ENCODE measurements at places on chromosomes 12 and 14. TPM values are rescaled to one million over a fixed set of nuclear protein-coding genes. Genes with fewer than 3 reads are reported as not detected.

The EML5 gene
- polyA plus RNA-seq, result 3.0 TPM

The GPR162 gene
- 7.6 TPM for polyA plus RNA-seq

The TAS2R50 gene
- polyA plus RNA-seq, result 0.21 TPM

The RNF212B gene
- polyA plus RNA-seq, result not detected

The CAPZA3 gene
- not detected for polyA plus RNA-seq

The TAS2R42 gene
- not detected for polyA plus RNA-seq

The FAM186B gene
- 0.07 TPM for polyA plus RNA-seq

The GPR135 gene
- polyA plus RNA-seq, result 2.4 TPM

The ACSS3 gene
- polyA plus RNA-seq, result 3.0 TPM

The YLPM1 gene
- 15.3 TPM for polyA plus RNA-seq

DNA sequence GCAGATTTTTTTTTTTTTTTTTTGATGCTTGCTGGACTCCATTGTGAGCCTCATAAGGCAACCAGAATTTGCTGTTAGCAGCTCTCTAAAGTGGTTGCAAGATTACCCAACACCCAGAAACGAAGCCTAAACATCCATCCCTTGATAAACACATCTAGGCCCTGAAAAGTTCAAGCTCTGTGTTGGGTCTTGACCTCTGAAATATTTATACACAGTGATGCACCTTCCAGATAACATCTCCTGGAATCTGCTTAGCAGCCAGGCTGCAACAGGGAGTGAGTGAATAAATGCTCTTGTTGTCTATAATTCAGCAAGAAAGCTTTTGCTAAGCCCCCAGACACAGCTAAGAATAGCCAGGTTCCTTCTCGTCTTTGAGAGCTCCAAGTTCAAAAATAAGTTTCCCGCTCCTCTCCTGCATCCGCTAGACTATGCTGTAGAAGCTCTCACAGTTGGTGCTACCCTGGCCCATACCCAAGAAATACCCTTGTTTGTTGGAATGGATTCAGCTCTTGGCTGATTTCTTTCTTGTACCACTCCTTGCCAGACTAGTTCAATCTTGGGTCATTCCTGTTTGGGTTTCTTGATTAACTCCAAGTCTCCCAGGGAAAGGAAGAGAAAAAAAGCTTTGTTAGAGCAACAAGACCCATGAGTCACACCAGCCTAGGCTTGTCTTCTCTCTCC is 610.6 kb upstream of the TBX3 start:
- peak; percentile 46 for DNase-seq

GRCh38 chr14:77175843-77176242 is 5.8 kb upstream of the TMEM63C start:
- DNase-seq, result no peak

GRCh38 chr12:6452944-6453630 is 1.2 kb downstream of the TAPBPL start:
- no peak for DNase-seq

- DNase-seq, result no peak
Measured at GRCh38 chr12:69685810-69686209, 13.3 kb downstream of the BEST3 start.

- DNase-seq, result no peak
Measured at GRCh38 chr12:31444736-31445135, 118.8 kb upstream of the SINHCAF start.

GRCh38 chr12:19243551-19243950 is 114.0 kb downstream of the PLEKHA5 start:
- DNase-seq, result no peak

GRCh38 chr14:77897374-77897773 is 97.5 kb downstream of the ADCK1 start:
- no peak for DNase-seq

- no peak for DNase-seq
Measured at GRCh38 chr14:101828046-101828445, 66.5 kb downstream of the PPP2R5C start.

DNA sequence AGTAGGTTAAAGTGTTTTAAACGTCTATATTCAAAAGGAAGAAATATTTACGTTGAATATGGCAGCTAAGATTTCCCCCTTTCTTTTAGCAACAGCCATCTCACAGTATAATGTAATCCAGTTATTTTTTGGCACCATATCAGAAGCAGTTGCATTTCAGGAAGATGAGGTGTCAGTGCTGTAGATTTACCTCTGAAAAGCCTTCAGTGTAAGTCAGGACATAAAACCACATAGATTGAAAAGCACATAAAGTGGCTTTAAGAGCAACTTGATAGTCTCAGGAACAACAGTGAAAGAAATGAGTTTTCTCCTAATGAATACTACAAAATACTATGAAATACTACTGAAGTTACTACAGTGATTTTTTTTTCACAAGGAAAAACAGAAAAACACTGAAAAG is 6.9 kb downstream of the MLH3 start:
- DNase-seq, result no peak

GRCh38 chr14:57254884-57255283 is 13.8 kb downstream of the EXOC5 start:
- DNase-seq, result no peak

- no peak for DNase-seq
Measured at GRCh38 chr12:49032679-49033447, 14.3 kb upstream of the PRKAG1 start.

DNA sequence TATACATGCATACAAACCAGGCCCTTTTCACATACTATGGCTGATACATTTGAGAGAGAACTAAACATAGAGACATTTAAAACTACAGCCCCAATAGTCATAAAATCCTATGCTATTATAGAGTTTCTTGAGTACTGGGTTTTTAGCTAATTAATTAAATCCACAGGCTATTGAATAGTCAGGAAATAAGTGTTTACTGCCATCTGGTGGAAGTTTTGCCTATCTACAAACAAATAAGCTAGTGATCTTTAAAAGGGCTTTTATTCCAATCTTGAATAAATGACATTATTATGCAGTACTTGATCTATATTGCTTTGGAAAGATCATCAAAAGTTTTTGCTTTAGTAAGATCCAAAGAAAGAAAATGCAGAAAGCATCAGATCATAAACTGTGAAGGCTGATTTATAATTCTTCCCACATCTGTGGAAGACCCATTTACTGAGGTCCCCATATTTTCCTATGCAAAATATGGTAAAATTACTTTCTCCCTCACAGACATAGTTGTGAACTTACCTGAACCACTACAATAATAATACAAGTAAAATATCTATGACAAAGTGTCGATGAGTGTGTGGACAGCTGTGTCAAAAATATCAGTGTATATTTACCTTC is 131.3 kb downstream of the ITPR2 start:
- no peak for DNase-seq

DNA sequence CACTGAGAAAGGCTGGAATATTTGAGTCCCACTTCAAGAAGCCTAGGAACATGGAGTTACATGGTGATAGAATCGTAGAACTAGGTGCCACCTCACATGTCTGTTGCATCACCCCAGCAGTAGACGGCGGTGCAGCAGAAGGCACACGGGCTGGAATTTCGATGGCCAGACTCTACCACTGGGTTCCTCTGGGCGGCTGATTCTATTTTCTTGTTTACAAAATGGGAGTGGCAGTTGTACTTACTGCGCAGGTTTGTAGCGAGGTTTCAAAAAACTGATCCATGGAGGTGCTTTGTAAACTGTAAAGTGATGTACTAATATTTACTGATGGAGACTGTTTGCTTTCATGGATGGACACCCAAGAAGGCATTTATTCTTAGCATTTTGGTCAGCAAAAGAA is 45.7 kb downstream of the WDR20 start:
- no peak for DNase-seq

- DNase-seq, result no peak
Measured at GRCh38 chr12:2294651-2295475, 242.1 kb downstream of the CACNA1C start.

DNA sequence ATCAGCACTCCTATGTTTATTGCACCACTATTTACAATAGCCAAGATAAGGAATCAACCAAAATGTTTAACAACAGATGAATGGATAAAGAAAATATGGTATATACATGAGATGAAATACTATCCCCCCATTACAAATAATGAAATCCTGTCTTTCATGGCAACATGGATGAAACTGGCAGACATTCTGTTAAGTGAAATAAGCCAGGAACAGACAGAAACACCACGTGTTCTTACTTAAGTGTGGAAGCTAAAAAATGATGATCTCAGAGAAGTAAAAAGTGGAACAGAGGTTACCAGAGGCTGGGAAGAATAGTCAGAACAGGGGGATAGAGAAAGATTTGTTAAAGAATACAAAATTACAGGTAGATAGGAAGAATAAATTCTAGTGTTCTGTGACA is 113.7 kb upstream of the MDM1 start:
- DNase-seq, result no peak

DNA sequence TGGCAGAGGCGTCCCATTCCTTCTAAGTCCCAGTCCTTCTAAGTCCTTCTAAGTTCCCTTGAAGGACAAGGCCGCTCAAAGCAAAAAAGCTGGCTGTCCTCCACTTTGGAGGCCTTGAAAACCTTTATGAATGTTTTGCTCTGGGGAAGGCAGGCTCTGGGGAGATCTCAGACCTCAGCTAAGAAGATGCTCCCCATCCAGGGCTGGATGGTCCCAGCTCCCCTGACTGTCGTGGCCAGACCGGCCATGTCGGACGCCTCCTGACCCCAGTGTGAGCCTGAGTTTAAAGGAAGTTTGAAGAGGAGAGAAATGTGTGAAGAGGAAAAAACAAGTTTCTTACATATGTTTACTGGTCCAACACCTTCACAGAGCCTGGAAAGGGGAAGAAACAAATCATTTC is 5.9 kb downstream of the KRT84 start:
- DNase-seq, result no peak
